ENCODE measurements at places on chromosomes 7 and 10. TPM values are rescaled to one million over a fixed set of nuclear protein-coding genes. Genes with fewer than 3 reads are reported as not detected.

Gene OR6V1
- total RNA-seq: not detected

DNA sequence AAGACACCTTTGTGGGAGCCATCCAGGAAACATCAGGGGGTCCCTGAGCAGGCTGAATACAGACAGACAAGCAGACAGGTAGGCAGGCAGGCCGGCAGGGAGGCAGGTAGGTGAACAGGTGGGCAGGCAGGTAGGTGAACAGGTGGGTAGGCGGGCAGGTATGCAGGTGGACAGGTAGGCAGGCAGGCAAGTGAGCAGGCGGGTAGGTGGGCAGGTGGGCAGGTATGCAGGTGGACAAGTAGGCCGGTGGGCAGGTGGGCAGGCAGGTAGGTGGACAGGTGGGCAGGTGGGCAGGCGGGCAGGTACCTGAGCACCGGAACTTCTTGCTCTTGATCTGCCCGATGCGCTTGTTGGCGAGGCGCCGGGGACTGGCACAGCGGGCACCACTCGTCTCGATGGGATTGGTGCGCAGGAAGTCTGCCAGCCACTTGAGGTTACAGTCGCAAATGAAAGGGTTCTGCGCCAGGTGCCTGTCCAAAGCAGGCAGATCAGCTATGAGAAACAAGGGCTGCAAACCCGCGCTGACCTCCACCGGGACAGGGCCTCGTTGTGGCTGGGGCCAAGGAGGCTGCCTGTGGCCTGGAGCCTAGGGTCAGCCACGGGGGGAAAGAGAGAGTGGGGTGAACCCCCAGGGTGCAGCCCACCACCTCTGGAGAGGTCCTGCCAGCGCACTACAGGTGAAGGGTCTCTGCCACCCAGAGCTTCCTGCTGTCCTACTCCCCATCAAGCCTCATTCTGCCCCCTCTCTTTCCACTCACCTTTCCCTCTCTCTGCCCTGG, 136.9 kb downstream of the SLIT1 start:
- DNase-seq: no peak

Gene NCF1
- total RNA-seq: not detected

- peak; percentile 86 for DNase-seq
Observed at GRCh38 chr10:100364735-100365391, 17.8 kb downstream of the SCD start.

Gene CH25H
- not detected for total RNA-seq

GRCh38 chr10:126921974-126922525, 16.8 kb downstream of the DOCK1 start:
- no peak for DNase-seq

DNA sequence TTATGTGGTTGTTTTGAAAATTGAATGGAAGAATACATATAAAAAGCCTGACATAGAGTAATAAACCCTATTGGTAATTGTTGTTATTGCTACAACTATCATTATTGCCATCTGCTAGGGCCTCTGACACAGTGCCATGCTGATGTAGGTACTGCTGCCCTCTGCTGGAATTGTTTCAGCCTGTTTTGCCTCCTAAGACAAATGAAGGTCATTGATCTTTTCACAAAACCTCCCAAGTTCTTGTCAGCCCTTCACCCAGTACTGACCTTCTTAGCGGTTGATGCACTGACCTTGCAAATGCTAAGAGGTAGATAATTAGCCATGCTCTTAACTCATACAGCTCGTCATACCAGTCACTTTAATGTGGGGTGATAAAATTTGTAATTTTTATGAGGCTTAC, 975.2 kb downstream of the SORCS1 start:
- DNase-seq: peak; percentile 62

- DNase-seq: no peak
Observed at GRCh38 chr7:16106300-16106699, 315.0 kb downstream of the CRPPA start.

- no peak for DNase-seq
Observed at GRCh38 chr10:114631666-114632417, 26.2 kb downstream of the ABLIM1 start.

Gene UFSP1
- 10.5 TPM for total RNA-seq

DNA sequence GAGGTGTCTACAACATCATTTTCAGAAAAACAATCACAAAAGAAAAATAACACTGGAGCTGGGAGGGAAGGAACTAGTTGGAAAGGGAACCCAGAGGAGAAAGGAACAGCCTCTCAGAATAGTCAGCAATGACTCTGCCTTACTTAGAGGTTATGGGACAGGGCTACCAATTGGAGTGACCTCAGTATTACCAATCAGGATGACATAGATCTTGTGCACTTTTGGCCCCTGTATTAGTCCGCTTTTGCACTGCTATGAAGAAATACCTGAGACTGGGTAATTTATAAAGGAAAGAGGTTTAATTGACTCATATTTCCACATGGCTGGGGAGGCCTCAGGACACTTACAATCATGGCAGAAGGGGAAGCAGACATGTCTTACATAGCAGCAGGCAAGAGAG, 99.7 kb upstream of the SDK1 start:
- no peak for DNase-seq

GRCh38 chr10:2972216-2972615, 95.1 kb upstream of the PFKP start:
- no peak for DNase-seq

Measured in PC-3 (cell line).